Stimulated activated CD8-positive, alpha-beta memory T cell treated with anti-CD3 and anti-CD28 coated beads, Interleukin-4, amount 100 ng/mL, for 1 hour (primary cell): ENCODE measurements at places on chromosomes 16 and 17.

GRCh38 chr16:10386517-10387100 is 748 bp downstream of the ATF7IP2 start:
- no peak for DNase-seq

GRCh38 chr16:30949650-30950515 is 1.0 kb downstream of the ORAI3 start:
- no peak for DNase-seq

DNA sequence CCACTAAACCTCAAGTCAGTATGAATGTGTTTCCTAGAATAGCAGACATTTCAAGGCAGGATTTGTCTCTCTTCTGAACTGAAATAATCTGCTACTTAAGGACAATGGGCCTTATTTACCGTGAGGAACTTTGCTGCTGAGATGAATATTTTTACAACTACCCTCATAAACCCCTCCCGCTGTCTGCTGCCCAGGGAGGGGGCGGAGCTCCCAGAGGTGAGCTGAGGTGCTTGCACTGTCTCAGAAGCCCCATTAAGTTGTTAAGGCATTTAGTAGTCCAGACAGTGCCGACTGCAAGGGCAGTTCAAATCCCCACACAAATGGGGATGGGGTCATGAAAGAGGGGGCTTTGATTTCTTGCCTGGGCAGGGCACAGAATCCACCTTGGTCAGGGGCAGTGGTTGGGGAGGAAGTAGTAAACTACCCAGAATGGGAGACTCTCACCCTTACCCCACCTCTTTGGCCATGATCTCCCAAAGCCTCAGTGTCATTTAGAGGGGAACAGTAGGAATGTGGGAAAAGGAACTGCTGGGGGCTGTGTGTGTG is 19.2 kb downstream of the HNF1B start:
- DNase-seq = no peak

- no peak for DNase-seq
Observed at GRCh38 chr17:80109066-80109660, 7.8 kb downstream of the GAA start.

DNA sequence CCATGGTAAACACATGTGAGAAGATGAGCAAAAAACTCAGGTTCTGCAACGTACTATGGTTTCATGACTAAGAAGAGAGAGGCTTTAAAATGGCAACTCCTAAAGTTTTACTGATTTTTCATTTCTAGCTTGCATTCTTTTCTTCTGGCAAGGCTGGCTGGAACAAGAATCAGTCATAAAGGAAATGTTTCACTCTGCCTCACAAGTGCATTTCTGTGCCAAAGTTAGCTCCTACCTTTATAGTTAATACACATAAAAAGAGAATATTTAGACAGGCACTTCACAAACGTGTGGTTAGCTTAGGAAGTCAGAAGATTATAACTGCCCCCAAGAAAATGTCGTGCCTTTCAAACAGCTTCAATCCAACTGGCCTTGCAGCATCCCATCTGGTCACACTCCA is 417.1 kb upstream of the CDH11 start:
- no peak for DNase-seq

GRCh38 chr17:80710714-80711302 is 166.2 kb downstream of the RPTOR start:
- no peak for DNase-seq

- DNase-seq = no peak
Observed at GRCh38 chr17:78947235-78948149, 22.3 kb upstream of the TIMP2 start.

DNA sequence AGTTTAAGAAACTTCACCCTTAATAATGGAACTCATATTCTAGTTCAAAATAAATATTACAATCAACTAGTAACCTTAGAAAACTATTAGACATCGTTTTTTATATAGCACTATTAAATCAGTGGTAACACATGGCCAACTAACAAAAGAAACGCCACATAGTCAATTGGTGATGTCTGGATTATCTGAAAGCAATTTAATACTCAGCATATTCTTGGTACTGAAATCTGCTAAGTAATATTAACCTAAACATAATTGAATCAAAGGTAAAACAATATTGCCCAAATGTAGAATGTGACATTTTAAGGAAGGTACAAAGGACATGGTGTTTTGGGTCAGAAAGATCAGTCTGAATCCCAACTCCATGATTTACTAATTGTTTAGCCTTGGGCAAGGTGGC is 11.1 kb upstream of the RSL1D1 start:
- DNase-seq = no peak

DNA sequence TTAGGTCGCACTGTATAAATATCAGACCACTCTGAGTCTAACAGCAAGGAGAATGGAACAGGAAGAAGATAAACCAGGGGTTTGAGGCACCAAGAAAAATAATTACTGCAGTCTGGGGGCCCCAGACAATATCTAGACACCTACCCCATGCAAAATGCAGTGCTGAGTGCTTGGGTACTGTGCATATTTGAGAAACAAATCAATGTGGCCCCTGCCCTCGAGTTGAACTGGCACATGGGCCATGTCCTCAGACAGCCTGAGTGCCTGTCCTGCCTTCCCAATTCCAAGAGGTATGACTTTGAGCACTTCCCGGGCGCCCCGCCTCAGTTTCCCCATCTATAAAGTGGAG is 6.2 kb upstream of the CIITA start:
- no peak for DNase-seq

DNA sequence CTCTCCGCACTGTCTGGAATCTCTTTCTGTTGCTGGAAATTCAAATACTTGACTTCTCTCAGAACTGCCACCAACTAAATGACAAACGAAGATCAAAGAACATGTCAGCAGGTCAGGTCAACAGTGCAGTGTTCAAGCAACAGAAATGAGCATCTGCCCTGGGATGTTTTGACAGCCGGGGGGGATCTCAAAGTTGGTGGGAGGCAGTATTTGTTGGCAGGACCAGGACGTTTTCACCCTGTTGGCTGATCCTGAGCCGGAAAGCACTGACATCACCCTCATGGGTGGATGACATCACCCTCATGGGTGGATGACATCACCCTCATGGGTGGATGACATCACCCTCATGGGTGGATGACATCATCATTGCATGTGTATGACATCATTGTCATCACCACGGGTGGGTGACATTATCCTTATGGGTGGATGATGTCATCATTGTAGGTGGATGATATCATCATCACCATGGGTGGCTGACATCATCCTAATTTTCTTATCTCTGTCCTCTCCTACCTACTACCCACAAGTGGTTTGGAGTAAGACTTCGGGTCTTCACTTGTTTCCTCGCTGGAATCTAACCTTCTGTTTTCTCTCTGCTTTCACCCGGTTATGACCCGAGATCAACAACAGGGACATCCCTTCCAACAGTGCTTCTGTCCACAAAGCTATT is 18.9 kb downstream of the DNAH17 start:
- DNase-seq = no peak

- DNase-seq = no peak
Observed at GRCh38 chr17:79495665-79496064, 115.2 kb downstream of the RBFOX3 start.

- no peak for DNase-seq
Observed at GRCh38 chr17:6668219-6668618, 16.7 kb downstream of the C17orf100 start.

DNA sequence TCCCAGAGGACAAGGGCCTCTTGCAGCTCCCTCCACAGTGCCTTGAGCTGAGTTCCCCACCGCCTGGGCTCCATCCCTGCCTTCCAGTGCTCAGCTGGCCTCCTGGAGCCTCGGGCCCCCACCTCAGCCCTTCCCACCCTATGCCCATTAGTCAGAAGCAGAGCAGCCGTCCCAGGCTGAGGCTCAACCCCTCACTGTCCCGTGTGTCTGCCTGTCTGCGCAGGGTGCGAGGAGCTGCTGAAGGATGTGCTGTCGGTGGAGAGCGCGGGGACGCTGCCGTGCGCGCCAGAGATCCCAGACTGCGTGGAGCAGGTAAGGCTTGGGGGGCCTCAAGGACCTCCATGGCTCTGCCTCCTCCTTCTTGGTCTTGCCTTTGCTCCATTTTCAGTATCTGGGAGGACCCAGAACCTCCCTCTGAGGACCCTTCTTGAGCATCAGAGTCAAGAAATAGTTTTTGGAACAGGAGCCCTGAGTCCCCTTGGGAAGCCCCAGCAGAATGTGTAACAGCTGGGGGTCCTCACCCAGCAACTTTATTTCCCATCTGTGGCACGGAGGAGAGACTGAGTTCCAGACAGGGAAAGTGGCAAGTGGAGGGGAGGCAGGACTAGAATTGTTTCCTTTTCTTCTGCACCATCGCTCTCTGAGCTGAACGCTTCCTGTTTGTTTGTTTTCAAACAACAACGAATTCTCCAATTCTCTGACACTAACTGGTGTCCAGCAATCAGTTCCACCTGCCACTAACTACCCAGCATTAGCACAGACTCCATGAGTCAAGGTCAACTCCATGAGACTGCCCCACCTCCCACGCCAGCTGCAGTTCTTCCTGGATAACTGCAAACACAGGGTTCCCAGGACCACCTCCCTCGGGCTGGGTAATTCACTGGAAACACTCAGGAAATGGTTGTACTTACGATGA is 42.6 kb downstream of the RAB11FIP4 start:
- no peak for DNase-seq

DNA sequence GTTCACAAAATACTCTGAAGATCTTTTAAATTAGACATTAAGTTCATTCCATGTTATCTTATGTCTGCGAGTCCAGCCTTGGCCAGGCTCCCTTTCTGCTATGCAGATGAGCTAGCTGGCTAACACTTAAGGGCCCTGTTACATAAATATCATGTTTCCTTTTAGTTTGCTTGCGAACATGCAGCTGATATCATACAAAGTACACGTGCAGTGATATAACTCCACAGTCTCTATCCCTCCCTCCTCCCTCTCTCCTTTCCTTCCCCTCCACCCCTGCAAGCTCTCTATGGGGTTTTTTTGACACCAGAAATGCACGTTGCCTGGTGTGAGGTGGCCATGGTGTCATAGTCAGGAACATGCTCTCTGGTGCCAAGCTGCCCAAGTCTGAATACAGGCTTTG is 46.1 kb downstream of the ARHGAP17 start:
- DNase-seq = no peak

DNA sequence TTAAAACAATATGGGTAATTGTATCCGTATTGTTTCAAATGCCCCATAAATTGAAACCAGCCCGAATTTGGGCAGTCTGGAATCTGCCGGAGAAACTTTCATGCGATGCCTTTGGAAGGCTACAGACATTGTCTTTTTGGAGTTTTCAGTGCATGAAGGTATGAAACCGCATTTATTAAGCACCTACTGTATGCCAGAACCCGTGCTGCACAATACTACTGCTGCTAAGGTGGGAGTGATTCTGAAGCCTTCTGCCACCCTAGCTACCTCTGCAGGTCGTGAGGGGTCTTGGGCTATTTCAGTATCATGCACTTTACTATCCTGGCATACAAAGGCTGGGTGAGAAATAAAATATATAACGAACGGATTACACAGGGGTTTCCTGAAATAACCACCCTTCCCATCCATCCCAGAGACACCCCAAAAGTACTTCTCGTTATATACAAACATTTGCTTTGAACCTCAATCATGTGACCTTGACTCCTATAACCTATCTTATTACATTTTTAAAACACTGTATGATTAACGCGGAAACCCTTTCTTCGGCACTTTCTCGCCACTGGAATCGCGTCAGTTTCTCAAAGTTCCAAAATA is 1.0 kb upstream of the MSI2 start:
- DNase-seq = no peak

DNA sequence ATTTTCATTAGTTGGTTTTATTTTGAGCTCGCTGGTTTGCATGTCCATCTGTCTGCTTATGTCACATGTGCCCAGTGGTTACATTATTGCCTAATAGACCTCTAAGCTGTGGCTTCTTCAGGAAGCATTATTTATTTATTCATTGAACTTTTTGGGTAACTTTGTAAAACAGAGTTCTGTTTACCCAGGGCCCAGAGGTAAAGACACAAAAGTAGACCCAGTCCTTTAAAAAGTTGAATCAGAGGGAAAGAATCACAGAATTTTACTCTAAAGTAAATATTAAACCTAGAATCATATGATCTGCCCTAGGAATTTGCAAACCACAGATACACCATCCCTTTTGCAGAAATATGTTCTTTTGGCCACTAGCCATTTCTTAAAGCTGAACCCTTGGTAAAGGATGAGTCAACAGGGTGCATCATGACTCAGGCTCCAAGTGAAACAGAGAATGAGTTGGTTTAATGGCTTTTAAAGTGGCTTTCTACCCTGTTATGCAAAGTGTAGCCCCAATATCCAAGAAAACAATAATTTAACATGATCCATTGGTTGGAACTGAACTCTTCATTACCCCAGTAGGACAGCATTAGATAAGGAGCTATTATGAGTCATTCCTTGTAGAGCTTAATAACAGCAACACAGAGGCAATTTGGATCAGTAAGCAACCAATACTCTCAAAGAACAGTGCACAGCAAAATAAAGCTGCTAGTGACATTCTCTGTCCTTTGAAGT is 236.3 kb downstream of the KCNJ2 start:
- DNase-seq = no peak

GRCh38 chr16:55754056-55754455 is 78.8 kb downstream of the CES1 start:
- DNase-seq = no peak

GRCh38 chr17:69447726-69448125 is 33.2 kb downstream of the MAP2K6 start:
- DNase-seq = no peak

- DNase-seq = no peak
Observed at GRCh38 chr16:84043486-84044117, 1.0 kb upstream of the SLC38A8 start.

DNA sequence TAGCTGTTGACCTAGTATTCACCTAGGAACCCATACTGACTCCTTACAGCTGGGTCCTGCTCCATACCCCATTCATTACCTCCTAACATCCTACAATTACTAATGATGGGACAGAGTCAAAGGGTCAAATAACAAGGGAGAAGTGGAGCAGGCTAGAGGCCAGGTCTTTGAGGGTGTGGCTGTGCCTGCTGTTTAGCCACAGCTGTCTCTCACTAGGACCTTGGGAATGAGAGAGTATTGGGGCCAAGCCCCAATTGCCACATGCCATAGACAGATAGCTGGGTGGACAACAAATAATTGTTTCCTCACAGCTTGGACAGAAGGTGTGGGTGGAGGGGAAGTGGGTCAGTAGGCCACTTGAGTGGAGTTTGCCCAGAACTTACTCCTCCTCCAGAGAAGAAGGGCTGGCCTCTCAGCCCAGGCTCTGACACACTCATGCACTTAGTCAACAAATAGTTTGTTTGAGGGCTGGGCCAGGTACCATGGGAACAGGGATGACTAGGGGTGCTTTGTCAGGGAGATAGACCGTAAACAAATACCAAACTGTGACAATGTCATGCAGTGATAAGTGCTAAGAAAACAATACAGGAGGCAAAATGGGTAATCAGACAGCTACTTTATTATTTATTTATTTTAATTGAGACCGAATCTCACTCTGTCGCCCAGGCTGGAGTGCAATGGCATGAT is 10.2 kb upstream of the CENPT start:
- DNase-seq = no peak
